ENCODE measurements at places on chromosomes 1 and 21.

GRCh38 chr1:54425152-54425584, 19.0 kb upstream of the SSBP3 start:
- DNase-seq: no peak

- peak; percentile 95 for DNase-seq
Observed at GRCh38 chr1:150613061-150613920, 16.1 kb downstream of the ENSA start.

- DNase-seq: no peak
Observed at GRCh38 chr1:202811296-202812175, 782 bp downstream of the PCAT6 start.

DNA sequence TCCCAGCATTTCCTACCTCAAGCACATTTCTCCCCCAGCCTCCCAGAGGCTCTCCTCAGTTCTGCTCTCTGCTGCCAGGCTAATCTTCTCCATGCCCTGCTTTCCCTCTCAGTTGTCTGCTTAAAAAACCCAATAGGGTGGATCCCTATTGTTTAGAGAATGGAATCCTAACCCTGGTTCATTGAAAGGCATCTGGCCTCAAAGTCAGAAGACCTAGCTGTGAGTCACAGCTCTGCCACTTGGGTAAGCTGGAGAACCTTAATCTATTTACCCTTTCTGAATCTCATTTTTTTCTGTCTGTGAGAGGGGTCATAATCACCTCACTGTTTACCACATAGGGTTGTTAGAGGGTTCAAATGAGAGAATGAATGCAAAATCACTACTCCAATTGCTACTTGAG, 12.5 kb upstream of the MYOC start:
- no peak for DNase-seq

DNA sequence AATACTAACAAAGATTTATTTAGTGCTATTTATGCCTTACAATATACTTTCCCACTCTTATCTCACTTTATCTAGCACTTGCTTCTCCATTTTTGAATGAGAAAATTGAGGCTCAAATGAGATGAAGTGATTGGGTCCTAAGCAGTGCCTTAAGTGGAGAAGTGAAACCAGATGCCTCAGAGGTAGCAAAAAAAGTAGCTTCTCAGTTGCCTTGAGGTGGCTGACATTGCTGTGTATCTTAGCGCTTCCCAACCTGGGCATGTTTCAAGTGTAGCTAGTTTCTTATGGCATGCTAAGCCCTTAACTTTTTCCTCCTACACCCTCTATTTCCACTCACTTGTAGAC, 390.4 kb downstream of the OMA1 start:
- no peak for DNase-seq

DNA sequence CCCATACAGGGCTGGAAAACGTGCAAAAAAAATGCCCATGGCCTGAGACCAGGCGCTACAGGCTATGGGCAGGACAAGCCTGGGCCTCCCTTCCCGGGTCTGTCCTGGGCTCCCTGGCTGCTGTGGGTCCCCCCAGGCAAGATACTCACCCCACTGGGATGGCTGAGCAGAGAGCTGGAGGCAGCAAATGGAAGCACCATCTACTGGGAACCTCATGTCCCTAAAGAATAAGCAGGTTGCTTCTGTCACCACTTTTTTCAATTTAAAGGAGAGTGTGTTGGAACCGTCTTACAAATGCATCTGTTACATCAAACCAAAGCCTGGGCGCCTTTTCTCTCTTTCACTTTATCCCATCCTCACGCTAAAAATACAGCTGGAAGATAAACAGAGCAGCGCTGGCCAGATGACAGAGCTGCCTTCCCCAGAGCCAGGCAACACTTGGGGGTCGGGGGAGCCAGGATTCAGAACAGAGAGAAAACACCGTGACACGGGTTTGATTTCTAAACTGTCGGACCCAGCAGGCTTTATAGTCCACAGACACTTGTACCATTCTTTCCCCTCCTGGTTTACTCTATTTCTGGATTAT, 262.1 kb upstream of the VAMP3 start:
- DNase-seq: no peak

GRCh38 chr1:95793893-95794292, 559.9 kb downstream of the RWDD3 start:
- no peak for DNase-seq

- no peak for DNase-seq
Observed at GRCh38 chr1:79204779-79205479, 198.4 kb upstream of the ADGRL4 start.

DNA sequence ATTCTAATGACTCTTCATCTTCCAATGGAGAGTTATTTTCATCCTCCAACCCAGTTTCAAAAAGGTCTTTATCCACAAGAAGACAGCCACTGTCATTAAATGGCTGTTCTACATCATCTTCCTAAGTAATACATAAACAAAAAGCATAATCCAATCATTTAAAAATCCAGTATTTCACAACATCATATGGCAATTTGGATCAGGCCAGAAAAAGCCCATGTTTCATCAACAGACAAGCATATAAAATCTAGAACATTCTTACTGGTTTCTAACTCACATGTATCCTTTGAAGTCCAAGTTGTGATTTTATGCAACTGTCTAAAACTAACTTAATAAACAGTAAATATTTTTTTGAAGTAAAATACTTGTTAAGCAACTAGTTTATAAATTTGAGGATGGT, 6.6 kb downstream of the CLSPN start:
- DNase-seq: no peak

- peak; percentile 9 for DNase-seq
Observed at GRCh38 chr1:115764541-115764940, 4.0 kb downstream of the CASQ2 start.

GRCh38 chr21:25558123-25558522, 49.2 kb downstream of the MRPL39 start:
- DNase-seq: no peak

DNA sequence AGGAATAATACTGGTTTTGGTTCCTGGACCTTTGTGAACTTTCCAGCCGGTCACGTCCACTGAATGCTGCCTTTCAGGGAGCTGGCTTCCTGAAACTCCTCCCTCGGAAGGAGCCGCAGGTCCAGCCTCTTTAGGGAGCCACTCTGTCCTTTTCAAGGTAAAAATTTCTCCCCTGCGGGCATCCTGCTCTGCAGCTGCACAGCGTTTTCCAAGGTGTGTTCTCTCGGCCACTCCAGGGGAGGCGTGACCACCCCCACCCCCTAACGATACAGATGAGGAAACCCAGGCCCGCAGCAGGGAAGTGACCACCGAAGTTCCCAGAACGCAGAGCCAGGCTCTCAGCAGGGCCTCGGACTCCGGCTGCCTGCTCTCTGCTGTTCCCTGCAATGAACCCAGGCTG, 21.5 kb downstream of the PADI2 start:
- DNase-seq: no peak

DNA sequence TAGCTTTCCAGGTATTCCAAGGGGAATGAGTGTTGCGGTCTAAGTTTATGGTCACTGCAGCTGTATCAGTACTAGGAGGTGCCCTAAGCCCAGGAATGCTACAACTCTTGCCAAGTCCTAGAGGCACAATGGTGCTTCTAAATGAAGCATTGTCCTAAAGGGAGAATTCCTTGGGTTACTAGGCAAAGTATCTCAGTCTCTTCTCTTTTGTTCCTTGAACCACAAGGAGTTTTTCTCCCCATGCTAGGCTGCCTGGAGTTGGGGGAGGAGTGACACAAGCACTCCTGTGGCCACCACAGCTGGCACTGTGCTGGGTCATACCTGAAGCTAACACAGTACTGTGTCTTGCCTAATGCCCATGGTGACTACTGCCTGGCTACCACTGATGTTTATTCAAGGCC, 50.7 kb downstream of the KMO start:
- no peak for DNase-seq

DNA sequence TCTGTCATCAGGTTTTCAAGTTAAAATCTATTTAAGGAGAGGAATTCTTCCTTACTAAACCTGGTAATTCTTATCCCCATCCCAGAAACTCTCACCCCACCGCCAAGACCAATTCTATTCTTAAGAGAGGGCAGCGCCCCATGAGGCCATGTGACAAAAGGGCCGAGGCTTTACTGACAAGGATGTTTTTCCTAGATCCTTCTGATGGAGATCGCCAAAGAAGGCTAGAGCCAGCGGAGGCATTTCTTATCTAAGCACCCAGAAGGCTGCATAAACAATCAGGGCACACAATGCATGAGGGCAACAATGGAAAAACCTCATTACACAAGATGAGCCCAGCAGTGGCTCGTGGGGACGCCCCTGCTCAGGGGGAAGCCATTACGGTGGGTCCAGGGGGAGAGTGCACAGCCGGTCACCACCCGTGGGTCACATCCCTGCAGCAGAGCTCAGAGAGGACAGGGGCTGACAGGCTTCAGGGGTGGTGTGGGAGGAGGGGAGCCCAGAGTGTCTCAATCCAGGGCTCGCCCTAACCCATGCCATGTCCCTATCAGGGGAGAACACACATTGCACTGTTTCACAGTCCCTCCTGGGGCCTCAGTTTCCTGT, 88.7 kb downstream of the ITPKB start:
- DNase-seq: no peak

- DNase-seq: no peak
Observed at GRCh38 chr1:36699113-36699911, 216.6 kb upstream of the CSF3R start.

- DNase-seq: no peak
Observed at GRCh38 chr1:223006371-223006770, 136.7 kb downstream of the TLR5 start.

DNA sequence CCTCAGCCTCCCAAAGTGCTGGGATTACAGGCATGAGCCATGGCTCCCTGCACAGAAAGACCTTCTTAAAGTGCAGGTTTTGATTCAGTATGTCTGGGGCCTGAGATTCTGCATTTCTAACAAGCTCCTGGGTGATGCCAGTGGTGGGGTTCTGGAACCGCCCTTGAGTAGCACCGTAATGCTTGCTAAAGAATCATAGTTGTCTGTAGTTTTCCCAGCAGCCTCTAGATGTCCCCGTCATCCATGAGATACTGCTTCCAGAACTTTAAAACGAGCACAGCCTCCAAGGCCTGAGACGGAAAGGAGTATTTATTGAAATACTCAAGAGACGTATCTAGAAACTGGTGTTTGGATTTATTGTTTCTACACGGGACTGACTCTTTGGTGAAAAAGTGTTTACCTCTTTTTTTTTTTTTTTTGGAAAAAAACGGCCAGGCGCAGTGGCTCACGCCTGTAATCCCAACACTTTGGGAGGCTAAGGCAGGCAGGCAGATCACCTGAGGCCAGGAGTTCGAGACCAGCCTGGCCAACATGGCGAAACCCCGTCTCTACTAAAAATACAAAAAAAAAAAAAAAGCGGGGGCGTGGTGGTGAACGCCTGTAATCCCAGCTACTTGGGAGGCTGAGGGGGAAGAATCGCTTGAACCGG, 2.6 kb upstream of the TOR3A start:
- DNase-seq: peak; percentile 12

- no peak for DNase-seq
Observed at GRCh38 chr1:168974611-168975010, 131.9 kb upstream of the ATP1B1 start.

- no peak for DNase-seq
Observed at GRCh38 chr21:28387220-28387619, 605.5 kb downstream of the LTN1 start.

GRCh38 chr1:156152628-156153027, 757 bp upstream of the SEMA4A start:
- no peak for DNase-seq

DNA sequence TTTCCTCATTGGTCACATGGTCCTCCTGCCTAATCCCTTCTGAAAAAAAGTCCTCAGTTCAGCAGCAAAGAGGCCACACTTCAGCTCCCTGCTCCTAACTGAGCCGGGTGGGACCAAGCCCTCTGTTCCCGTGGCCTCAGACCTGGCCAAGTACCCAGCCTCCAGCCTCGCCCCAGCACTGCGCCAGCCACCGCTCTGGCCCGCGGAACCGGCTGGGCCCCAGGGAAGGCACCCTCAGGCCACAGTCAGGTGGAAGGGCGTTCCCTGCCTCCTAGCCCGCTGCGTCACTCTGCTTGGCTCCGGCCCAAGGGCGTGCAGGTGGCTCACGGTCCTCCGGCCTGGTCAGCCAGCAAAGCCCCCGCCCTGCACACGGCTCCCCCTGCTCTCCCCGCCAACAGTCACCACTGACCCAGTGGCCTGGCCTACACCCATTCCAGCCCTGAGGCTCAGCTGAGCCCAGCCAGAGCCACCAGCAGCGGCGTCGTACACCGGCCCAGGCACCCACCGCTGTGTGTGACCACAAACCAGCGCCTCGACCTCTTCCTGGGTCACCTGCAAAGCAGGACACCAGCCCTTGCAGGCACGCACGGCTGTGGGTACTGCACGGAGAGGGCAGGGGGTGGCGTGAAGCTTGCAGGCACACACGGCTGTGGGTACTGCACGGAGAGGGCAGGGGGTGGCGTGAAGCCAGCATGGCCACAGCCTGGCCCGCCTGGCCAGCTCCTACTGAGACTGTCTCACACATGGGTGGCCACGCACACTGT, 19.4 kb downstream of the NADK start:
- peak; percentile 64 for DNase-seq

- no peak for DNase-seq
Observed at GRCh38 chr1:76109404-76109803, 34.9 kb downstream of the ST6GALNAC3 start.

- DNase-seq: no peak
Observed at GRCh38 chr1:112743174-112744008, 28.3 kb upstream of the PPM1J start.

- DNase-seq: no peak
Observed at GRCh38 chr1:167899253-167899681, 14.7 kb downstream of the ADCY10 start.

GRCh38 chr1:21930629-21931170, 6.4 kb downstream of the HSPG2 start:
- DNase-seq: no peak

DNA sequence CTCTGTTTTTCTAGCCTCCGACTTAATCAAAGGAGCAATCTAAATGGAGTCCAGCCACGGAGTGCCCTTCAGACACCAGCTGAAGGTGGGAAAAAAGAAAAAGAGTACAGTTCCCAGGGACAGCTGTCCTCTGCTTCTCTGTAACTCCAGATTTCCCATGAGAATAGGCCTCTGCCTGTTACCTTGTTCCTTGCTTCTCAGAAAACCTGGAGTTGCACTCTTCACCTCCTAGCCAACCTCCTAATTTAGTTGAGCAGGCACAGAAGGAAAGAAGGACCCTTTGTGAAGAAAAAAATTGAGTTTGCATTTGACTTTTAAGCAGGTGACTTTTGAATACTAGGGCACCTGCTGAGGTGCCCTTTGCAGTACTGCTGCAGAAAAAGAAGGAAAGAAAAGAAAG, 8.3 kb downstream of the BARHL2 start:
- no peak for DNase-seq

GRCh38 chr1:234643111-234643849, 33.3 kb upstream of the IRF2BP2 start:
- DNase-seq: no peak

GRCh38 chr1:219438386-219438785, 174.5 kb downstream of the ZC3H11B start:
- no peak for DNase-seq

- DNase-seq: no peak
Observed at GRCh38 chr1:186413319-186413718, 37.7 kb downstream of the ODR4 start.

- peak; percentile 96 for DNase-seq
Observed at GRCh38 chr1:44807364-44808062, 362 bp upstream of the DYNLT4 start.

Measured in NCI-H2029 (cell line).